ENCODE measurements at places on chromosomes 6 and 20.

- DNase-seq: peak; percentile 39
Observed at GRCh38 chr6:6494677-6495076, 93.8 kb upstream of the LY86 start.

DNA sequence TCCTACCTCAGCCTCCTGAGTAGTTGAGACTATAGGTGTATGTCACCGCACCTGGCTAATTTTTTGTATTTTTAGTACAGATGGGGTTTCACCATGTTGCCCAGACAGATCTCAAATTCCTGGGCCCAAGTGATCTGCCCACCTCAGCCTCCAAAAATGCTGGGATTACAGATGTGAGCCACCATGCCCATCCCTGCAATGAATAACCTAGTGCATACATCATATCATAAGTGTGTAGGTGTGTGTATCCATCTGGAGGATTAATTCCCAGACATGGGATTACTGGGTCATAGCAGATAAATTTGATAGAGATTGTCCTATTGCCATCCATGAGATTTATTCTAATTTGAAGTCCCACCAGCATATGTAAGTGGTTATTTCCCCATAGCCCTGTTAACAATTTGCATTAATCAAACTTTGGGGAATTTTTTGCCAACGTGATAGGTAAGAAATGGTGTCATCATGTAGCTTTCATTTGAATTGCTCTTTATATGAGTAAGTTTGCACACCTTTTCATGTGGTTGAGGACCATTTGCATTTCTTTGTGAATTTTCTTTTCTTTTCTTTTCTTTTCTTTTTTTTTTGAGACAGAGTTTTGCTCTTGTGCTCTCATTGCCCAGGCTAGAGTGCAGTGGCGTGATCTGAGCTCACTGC lies 29.9 kb upstream of the BACH2 start:
- DNase-seq: no peak

DNA sequence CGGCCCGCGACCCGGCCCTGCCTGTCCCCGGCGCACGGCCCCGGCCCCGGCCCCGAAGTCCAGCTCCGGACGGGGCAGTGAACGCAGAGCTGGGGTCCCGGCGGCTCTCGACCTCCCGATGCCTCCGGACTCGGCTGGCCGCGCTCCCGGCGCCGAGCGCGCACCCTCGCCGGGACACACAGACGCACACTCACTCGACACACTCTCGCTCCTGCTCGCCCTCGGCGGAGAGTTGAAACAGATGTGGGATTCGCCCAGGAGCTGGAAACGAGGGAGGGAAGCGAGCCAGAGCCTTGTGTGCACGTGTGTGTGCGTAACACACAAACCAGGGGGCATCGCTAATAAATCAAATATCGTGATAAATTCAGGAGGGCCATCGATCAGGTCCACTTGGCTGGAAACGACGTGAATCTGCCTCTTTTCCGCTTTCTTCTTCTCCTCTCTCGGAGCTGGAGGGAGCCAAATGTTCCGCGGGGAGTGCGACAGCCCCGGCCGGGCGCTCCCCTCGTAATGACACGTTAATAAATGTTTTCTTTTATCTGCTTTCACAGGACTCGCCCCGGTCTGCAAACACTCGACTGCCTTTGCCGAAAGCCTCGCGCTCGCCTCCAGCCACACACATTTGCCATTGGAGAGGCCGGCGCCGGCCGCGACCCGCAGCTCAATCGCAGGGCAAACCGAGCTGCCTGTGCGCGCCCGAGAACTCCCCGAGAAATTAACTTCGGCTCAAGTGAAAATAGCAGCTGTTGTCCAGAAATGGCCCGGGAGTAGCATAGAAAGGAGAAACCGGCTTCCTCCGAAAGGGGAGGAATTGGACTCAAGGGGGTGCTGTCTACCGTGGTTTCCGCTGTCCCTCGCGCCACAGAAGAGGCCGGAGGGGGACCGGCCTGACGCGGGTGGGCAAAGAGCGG lies 828 bp upstream of the SULF2 start:
- peak; percentile 77 for DNase-seq

DNA sequence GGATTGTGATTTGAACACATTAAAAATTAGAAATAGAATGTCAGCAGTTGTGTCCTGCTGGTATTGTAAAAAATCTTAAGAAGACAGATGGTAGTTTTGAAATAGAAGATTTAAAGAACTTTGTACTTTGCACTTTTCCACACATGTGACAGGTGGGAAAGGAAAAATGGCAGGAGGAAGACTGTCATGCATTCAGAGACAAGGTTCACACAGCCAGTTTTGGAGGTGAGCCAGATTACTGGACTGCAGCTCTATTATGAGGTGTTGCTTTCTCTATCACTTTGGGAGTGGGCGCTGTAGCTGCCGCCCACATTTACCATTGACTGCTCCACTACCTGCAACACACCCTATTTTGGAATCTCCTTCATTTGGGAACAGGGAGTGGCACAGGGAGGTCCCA lies 12.1 kb upstream of the NDUFAF4 start:
- DNase-seq: no peak

GRCh38 chr6:4553387-4553786 lies 222.8 kb upstream of the CDYL start:
- no peak for DNase-seq

DNA sequence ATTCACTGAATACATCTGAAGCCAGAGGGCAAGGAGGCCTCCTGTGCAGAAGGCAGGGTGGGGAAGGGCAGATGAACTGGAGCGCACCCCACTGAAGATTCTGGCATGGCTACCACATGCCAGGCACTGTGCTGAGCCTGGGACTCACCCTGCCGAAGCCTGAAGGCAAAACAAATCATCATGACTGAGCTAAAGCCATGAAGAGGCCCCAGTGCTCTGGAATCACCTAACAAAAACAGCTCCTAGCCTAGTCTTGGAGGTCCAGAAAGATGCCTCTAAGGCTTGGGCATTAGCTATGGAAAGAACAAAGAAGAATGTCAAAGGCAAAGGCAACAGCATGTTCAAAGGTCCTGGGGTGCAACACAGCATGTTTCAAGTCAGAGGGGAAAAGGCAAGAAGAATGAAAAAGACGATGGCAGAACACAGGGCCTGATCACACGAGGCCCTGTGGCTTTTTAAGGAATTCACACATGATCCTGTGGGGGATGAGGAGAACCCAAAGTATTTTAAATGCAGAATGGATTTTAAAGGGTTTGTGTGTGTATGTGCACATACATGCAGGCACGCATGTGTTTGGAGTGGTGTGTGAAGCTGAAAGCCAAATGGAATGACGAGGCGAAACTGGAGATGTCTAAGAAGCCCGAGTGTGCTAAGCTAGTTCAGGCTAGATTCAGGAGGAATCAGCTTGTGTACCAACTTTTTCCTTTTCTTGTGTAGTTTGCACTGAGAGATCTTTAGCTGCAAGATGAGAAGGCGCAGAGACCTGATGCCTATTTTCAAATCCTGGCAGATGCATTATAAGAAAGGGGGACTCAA lies 261.4 kb downstream of the ZNF217 start:
- DNase-seq: no peak

DNA sequence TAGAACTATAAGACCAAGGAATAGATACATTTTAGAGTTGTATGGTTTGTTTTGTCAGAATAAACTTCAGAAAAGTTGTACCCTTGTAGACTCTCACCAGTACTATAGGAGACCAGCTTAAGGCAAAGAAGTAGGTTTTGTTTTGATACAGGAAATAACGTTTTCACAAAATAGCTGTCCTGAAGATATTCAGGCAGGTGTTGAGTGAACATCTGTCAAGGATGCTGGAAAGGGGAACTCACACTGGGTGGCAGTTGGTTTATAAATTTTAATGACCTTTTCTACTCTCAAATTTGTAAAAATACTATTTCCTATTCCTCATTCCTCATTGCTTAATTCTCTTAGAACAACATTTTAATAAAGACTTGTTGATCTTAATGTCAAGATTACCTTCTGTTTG lies 174.0 kb upstream of the MAN1A1 start:
- no peak for DNase-seq

DNA sequence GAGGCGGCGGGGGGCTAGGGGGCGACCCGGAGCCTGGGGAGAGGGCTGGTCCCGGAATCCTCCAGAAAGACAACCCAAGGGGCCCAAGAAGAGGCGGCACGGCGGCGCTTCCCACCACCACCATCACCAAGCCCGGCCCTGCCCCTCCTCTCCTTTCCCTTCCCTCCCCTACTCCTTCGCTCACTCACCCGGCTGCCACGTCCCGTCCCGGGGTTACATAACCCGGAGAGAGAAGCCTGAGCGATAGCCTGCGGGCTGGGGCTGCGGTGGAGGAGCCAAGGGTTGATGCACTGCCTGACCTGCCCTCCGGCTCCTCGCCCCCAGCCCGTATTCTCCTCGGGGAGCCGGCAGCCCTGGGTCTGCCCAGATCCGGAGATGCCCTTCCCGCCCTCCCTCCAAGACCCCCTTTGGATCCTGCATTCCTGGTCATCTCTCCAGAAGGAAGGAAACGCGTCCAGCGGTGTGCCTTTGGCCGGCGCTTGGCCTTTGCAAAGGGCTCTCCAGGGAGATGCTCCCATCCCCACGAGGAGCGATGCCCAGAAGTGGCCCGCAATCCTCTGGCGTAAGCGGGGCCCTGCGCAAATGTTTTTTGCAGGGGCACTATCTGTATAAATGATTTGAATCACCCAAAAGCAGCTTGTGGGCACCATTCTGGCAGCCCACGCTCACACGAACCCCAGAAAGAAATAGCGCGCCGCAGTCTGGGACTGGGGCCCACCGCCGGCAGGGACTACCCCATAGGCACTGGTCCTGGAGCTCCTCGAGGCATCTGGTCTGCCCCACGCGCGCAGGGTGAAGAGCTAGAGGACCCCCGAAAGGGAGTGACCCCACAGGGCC lies 4.6 kb upstream of the CPXM1 start:
- no peak for DNase-seq

DNA sequence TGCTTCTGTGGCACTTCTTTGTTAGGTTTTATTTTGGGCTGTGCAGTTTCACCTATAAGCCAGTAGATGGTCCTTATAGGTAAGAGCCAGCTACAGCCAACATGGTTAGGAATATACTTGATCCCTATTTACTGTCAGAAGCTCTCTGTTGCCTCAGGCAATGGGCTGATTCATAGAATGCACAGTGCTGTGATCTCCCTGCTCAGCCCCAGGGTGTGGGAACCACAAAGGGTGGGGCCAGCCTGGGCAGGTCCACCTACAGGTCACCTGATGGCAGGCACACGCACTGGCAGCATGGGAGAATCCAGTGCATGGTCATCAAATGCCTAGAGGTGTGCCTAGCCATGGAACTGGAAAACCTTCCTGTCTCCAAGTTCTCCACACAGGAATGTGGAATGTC lies 191.9 kb downstream of the MOXD1 start:
- DNase-seq: no peak

GRCh38 chr6:17281100-17281496 lies at the start of gene RBM24:
Gene RBM24, plus strand, starts transcription at chr6:17281361. Its CDS starts 221 bp downstream, at chr6:17281582.
- peak; percentile 67 for DNase-seq

DNA sequence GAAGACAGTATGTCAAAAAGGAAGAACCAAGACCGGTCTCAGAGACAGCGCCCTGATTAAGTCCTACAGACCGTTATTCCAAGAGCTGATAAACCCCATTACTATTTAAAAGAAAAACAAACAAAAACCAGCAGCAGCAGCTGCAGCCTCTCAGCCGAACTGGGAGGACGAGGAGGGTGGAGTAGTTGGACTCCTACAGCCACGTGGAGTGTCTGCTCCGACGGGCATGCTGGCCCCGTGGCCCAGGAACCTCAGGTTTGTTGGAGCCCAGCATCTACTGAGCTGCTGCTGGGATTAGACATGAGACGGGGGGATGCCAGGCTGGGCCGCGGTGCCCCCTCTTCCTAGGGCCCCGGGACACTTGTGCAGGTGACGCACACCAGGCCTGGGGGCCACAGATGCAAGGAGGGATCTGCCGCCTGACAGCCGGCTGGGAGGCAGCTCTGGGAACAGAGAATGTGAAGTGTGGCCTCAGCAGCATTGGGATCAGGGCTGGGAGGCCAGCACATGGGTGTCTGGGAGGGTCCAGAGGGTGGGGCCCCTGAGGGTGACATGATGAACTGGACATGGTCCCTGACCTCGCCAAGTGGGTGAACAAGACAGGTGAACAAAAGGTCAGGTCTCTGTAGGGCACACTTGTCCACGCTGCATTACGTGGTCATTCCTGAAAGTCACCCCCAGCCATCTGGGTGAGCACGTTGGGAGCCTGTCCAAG lies 2.9 kb upstream of the ZBTB46 start:
- no peak for DNase-seq

DNA sequence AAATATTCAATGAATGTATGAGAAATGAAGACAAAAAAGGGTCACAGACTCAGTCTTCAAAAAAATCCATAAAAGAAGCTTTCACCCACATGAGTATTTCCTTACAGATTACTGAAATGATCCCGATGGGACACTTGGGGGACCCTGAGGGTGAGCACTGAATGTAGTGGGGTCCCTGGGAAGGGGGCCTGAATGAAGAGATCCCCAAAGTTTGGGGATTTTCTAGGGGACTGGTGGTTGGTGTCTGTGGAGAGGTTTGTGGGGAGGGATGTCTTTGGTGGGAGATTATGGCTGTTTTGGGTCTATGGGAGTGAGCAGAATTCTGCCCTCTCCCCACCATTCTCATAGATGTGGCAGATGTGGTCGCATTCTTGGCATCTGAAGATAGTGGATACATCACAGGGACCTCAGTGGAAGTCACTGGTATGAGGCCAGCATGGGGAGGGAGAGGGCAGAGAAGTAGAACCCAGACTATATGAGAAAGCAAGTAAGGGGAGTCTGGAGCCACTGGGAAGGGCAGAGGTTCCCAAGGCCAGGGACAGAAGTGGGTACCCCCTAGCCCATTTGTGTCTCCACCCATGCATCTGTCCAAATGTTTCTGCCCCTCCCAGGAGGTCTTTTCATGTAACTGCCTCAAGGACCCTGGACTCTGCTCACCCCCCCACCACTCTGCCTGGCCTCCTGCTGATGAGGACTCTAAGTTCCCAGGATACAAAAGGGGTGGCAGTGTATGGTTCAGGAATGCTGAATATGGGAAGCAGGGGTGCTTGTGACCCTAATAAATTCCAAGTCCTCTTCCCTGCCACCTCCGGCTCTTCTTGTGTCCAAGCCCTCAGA lies 1.8 kb downstream of the HSD17B8 start:
- no peak for DNase-seq

DNA sequence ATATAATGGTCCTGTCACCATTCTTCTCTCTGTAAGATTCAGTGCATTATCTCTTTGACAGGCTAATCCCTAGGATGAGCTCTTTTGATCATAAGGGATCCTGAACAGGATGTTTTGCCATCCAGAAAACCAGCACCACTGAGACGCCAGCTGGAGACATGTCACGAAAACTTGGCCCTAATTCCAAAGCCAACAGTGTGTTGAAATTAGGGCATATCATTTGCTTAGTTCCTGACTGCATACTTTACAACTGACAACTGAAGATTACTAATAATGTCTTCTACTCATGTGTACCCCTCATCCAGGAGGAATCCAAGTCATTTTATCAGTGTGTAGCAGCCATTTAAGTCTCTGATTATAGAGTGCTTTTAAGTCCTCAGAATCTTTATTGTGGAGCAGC lies 243.6 kb downstream of the KCNQ5 start:
- no peak for DNase-seq

DNA sequence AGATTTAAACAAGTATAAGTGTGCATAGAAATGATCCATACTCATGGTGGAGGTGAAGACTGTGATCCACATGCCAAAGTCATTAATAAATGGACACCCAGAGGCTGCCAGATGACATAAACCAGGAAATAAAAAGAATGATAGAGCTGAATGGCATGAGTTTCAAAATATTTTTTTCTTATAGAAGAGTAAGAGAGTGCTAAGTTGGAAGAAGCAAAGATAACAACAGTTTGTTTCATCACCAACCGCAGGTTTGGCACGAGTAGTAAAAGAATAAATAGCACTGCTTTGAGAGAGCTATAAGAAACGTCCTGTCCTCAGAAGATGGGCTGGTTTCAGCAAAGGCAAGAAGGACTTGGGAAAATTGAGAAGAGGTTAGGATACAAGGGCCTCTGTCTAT lies 246.9 kb downstream of the UBE3D start:
- no peak for DNase-seq

Measured in head of caudate nucleus (tissue), 42 donors.